Gastroesophageal sphincter (tissue), 4 donors: ENCODE measurements at places on chromosomes 6 and 20.
A peak's percentile ranks its signal among the peaks of the same experiment; 100 is the strongest.

DNA sequence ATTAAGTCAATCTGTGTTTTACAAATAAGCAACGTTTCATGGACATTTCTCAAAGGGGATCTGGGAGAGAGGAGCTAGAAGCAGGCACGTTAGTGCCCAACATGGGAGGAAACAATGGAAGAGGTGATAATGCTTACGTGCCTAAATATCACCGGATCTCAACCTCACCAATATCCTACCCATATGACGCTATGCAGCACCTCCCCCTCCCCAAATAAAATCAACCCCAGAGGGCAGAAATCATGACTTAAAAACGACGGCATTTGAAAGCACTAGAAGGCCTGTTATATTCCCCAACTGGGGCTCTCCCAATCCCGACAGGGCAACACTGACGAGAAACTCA, 425 bp downstream of the HBS1L start:
- peaks cover 4% of the 10 kb centered on the region for H3K4me1 ChIP-seq
- H3K27me3 ChIP-seq: no peaks in the 10 kb centered on the region
- peak overlapping the region; percentile 71 for H3K4me3 ChIP-seq

DNA sequence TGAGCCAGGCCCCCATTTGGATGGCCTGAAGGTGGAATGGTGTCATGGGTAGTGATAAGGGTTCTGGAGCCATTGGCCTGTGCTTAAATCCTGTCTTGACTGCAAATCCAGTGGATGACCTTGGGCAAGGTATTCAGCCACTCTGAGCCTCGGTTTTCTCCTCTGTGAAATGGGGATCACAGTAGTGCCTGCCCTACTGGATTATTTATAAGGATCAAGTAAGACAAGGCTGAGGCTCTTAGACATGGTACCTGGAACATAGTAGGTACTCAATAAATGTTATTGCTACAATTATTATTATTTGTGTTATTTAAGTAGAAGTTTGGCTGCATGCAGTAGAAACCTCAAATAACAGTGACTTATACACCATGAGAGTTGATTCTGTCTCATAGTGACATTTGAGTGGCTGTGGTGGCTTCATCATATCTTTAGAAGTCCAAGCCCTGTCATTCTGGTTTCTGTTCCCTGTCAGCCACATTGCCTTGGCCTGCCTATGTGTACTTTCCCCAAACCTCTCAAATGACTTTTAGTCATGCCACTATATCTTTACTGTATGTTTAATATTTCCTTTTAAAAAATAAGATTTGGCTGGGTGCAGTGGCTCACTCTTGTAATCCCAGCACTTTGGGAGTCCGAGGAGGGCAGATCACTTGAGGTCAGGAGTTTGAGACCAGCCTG, 37.6 kb upstream of the CHMP4B start:
- H3K27ac ChIP-seq: no peak overlapping the region
- H3K27me3 ChIP-seq: no peaks in the 10 kb centered on the region
- peaks cover 33% of the 10 kb centered on the region for H3K36me3 ChIP-seq
- no peak for ATAC-seq

DNA sequence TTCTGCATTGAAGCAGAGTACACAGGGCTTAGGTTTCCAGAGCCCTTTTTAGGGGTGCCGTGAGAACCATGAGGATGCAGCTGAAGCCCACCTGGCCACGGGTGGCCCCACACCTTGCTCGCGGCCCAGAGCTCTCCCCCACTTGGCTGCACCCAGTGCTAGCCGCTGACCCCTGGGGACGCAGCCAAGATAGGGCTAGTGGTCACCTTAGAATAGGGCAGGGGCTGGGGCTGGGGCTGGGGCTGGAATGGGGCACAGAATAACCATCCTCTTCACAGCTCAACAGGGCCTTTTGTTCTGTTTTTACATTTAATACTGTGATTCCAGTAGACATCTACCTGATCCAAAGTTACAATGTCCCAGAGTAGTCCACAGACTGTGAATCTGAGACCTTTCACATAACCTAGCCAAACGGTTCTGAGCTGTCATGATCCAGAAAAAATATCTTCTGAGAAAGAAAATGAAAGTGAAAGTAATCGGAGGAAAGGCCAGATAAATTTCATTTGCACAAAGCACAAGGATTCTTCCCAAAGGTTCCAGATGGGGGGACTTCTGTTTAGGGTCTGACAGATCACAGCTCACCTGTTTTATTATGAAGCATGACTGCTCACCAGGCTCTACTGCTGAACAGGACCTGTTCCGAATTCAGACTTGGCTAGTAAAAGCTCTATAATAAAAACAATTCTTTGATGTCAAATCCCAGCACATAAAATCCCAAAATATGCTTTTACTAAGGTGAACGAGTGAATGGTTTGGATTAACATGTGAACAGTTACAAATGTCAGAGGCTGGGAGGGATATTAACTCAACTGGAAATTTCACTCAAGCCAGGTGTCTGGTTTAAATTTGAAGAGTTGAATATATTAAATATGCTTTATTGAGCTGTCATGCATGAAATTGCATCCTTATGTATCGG, 401.9 kb downstream of the THBS2 start:
- no peaks in the 10 kb centered on the region for H3K4me1 ChIP-seq
- H3K4me3 ChIP-seq: peak overlapping the region; percentile 21
- no peaks in the 10 kb centered on the region for H3K27me3 ChIP-seq
- H3K36me3 ChIP-seq: no peaks in the 10 kb centered on the region
- H3K27ac ChIP-seq: no peak overlapping the region

- H3K27me3 ChIP-seq: no peaks in the 10 kb centered on the region
- H3K27ac ChIP-seq: no peak overlapping the region
- no peaks in the 10 kb centered on the region for H3K36me3 ChIP-seq
- ATAC-seq: no peak
- H3K4me1 ChIP-seq: peaks cover 8% of the 10 kb centered on the region
Measured at GRCh38 chr6:5827056-5827904, 179.4 kb downstream of the NRN1 start.

- no peaks in the 10 kb centered on the region for H3K36me3 ChIP-seq
- H3K4me1 ChIP-seq: no peaks in the 10 kb centered on the region
- peaks cover 5% of the 10 kb centered on the region for H3K27me3 ChIP-seq
- no peak for ATAC-seq
Measured at GRCh38 chr6:34484899-34485298, 19.0 kb downstream of the PACSIN1 start.

- peaks cover 10% of the 10 kb centered on the region for H3K27me3 ChIP-seq
- no peak overlapping the region for H3K4me3 ChIP-seq
- H3K27ac ChIP-seq: no peak overlapping the region
- ATAC-seq: no peak
Measured at GRCh38 chr6:24936641-24937317, 1.0 kb upstream of the RIPOR2 start.

DNA sequence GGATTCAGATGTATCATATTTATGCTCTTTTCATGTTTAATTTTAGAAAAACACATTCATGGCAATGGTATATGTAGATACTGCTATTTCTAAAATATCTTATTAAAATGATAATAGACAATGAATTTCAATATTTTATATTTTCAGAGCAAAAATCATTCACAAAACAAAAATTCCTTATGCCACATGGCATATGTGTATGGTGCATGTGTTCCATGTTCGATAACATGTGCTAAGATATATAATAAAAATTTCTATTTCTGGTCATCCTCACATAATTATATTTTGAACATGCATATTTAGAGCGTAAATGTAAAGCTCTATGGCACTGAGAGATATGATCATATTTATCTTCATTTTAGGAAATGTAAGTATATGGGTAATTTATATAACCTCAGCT, 606.2 kb upstream of the AGPAT4 start:
- no peak overlapping the region for H3K27ac ChIP-seq
- H3K36me3 ChIP-seq: no peaks in the 10 kb centered on the region
- H3K4me3 ChIP-seq: no peak overlapping the region
- H3K27me3 ChIP-seq: no peaks in the 10 kb centered on the region
- no peak for ATAC-seq

- H3K27me3 ChIP-seq: no peaks in the 10 kb centered on the region
- H3K4me3 ChIP-seq: no peak overlapping the region
- H3K27ac ChIP-seq: peak overlapping the region; percentile 38
- peak; percentile 46 for ATAC-seq
- H3K4me1 ChIP-seq: peaks cover 25% of the 10 kb centered on the region
- no peaks in the 10 kb centered on the region for H3K36me3 ChIP-seq
Measured at GRCh38 chr20:4811661-4812181, 90.0 kb downstream of the PRND start.

DNA sequence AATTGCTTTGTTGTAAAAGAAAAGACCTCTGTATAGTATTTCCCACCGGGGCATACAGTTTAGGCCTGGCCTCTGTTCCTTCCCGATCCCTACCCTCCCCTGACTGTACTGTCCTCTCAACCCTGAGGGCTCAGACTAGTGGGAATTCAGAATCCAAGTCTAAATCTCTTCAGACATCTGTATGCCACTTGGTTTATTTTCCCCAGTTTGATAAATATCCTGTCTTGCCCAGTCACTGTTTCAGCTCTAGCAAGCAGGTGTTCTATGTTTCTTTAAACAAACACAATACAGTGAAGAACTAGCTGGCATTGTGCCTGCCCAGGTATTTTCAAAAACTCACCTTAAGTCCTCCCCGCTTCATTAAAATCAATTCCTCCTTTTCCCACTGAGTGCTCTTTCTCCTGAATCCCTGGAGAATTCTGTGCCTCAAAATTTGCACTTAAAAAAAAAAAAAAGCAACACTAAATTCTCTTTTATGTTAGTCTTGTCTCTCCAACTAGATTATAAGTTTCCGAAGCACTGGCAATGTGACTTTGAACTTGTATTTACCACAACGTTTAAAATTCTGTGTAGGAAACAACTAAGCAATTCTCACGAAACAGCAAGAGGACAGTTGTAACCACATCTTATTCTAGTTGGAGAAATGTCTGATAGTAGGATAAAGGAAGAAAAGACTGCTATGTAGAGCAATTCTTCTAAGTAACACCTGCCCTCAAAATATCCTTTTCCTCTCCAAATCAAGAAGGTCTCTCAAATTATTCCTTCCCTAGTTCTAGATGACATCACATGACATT, 112.0 kb upstream of the CARMIL1 start:
- no peak overlapping the region for H3K4me3 ChIP-seq
- no peak for ATAC-seq
- no peaks in the 10 kb centered on the region for H3K4me1 ChIP-seq
- H3K36me3 ChIP-seq: no peaks in the 10 kb centered on the region
- no peak overlapping the region for H3K27ac ChIP-seq

- H3K4me1 ChIP-seq: peaks cover 34% of the 10 kb centered on the region
- no peak for ATAC-seq
- no peaks in the 10 kb centered on the region for H3K27me3 ChIP-seq
- no peaks in the 10 kb centered on the region for H3K36me3 ChIP-seq
Measured at GRCh38 chr20:63775096-63775978, 35.8 kb downstream of the SLC2A4RG start.

DNA sequence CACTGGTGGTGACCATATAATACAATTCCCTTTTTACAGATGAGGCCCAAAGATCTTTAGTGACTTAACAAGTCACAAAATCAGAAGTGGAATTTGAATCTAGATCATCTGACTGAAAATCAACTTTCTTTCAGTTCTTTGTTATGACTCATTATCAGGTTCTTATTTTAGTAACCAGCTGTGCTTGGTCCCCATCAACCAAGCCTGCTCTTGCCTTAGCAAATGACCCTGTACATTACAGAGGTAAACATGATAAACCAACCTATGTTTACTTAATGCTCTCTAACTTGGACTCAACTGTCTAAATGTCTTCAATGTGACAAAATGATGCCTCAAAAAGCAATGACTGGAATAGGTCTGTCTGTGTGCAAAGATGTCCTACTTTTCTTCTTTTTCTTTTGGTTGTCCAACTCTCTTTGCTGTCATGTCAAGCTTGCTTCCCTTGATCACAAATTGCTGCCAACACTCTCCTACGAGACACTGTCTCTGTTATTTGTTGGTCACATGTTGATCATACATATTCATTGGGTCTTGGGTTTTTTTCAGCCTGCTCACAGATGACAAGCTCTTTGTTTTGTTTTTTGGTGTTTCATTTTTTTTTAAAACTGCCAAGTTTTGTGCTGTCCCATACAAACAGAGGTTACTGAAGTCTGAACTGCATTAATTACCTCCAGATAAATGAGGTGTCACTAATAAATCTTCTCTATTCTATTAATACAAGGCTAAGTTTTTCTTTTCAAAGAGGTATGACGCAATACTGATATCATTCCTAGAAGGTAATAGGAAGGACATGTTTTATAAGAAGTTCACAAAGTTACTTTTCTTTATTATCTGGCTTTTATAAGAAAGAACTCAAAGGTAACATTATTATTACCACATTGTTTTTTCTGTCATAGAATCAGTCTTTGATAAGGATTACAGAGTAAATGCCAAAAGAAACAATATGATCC, 62.2 kb upstream of the PLN start:
- peaks cover 6% of the 10 kb centered on the region for H3K4me1 ChIP-seq
- no peak overlapping the region for H3K4me3 ChIP-seq
- H3K36me3 ChIP-seq: peaks cover 4% of the 10 kb centered on the region

DNA sequence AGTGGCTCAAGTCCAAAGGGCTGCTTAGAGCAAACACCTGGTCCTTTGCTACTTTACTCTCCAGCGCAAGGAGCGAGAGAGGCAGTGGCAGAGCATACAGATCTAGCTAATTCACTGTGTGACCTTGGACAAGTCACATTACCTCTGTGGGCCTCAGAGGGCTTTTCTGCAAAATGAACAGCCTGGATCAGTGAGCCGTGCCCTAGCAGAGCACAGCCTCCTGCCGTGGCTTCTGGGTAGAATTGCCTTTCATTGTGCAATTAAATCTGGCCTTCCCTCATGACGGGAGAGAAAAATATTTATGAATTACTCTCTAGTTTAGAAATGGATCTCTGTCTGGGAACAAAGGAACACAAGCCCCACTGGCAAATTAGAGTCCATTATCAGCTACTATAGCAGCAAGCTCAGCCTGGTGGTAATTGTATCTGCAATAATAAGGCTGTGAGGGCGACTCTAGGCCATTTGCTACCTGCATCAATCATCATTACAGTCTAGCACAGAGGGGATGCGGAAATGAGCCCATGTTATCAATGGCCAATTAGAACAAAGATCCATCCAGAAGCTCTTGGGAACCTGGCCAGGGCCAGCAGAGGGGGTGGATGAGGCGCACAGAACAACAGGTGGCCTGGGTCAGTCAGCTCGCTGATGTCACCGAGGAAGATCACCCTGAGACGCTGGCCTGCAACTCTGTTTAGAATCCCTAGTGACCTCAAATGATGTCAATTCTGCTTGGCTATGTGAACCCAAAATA, 114.2 kb upstream of the LY86 start:
- no peak for ATAC-seq
- H3K36me3 ChIP-seq: no peaks in the 10 kb centered on the region
- no peak overlapping the region for H3K4me3 ChIP-seq
- no peak overlapping the region for H3K27ac ChIP-seq
- H3K27me3 ChIP-seq: no peaks in the 10 kb centered on the region

DNA sequence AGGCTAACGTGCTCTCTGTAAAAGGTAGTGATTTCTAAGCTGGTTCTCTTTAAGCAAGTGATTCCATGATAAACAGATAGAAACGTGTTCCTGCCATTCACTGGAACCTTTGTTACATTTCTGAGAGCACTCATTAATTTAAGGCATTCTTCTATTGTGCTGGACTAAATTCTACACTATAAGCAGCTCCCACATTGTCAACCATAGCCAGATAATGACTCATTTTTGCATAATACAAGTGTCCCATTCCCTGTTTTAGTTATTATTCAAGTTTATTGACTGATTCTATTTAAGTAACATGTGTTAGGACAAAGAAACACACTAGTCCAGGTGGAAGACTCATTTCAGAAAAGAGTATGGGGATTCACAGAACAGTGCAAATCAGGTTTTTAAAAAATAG, 13.5 kb upstream of the XRN2 start:
- no peaks in the 10 kb centered on the region for H3K36me3 ChIP-seq
- ATAC-seq: no peak
- no peak overlapping the region for H3K4me3 ChIP-seq
- no peak overlapping the region for H3K27ac ChIP-seq
- no peaks in the 10 kb centered on the region for H3K4me1 ChIP-seq
- peaks cover 20% of the 10 kb centered on the region for H3K27me3 ChIP-seq

GRCh38 chr20:19909725-19910124, 107.4 kb upstream of the NAA20 start:
- H3K4me3 ChIP-seq: no peak overlapping the region
- H3K36me3 ChIP-seq: no peaks in the 10 kb centered on the region
- ATAC-seq: peak; percentile 82
